ENCODE measurements at places on chromosomes 2 and 18. TPM values are rescaled to one million over a fixed set of nuclear protein-coding genes. Genes with fewer than 3 reads are reported as not detected.

Gene CYRIA
- total RNA-seq: 5.5 TPM

Gene ERMN
- 1.1 TPM for total RNA-seq

Gene GNAL
- total RNA-seq: 0.20 TPM

Gene IL1RN
- total RNA-seq: not detected

Gene LOXL3
- 110 TPM for total RNA-seq

Gene BOD1L2
- total RNA-seq: not detected

Gene C2orf78
- not detected for total RNA-seq

Gene CAB39
- total RNA-seq: 69.3 TPM

Gene RUFY4
- total RNA-seq: not detected

Gene DSEL
- total RNA-seq: 53.5 TPM

Gene ZNF407
- total RNA-seq: 17.9 TPM
